ENCODE measurements at places on chromosomes 16 and 17.

GRCh38 chr16:65745-66144 lies 6.7 kb downstream of the RHBDF1 start:
- peak; percentile 70 for DNase-seq

DNA sequence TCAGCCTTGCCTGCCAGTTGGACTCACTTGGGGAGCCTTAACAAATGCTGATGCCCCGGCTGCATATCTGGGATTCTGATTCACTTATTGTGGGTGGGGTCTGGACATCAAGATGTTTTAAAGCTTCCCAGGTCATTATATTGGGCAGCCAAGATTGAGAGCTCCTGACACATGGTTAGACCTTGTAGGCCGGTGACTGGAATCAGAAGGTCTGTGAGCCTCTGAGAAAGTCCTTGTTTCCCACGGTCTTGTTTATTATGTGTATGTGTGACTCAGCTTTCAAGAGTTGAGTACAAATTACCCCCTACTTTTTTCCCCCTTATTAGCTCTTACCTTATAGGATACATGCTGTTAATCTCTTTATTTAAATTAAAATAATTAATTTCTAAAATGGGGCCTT lies 103.5 kb downstream of the ABCC1 start:
- no peak for DNase-seq

DNA sequence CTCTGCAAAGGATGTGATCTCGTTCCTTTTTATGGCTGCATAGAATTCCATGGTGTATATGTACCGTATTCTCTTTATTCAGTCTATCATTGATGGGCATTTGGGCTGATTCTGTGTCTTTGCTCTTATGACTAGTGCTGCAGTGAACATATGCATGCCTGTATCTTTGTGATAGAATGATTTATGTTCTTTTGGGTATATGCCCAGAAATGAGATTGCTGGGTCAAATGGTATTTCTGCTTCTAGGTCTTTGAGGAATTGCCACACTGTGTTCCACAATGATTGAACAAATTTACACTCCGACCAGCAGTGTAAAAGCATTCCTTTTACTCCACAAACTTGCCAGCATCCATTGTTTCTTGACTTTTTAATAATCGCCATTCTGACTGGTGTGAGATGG lies 60.2 kb upstream of the ADORA2B start:
- DNase-seq = no peak

- DNase-seq = no peak
These were observed 18.1 kb downstream of the ANKFN1 start for GRCh38 chr17:56171186-56171959.

DNA sequence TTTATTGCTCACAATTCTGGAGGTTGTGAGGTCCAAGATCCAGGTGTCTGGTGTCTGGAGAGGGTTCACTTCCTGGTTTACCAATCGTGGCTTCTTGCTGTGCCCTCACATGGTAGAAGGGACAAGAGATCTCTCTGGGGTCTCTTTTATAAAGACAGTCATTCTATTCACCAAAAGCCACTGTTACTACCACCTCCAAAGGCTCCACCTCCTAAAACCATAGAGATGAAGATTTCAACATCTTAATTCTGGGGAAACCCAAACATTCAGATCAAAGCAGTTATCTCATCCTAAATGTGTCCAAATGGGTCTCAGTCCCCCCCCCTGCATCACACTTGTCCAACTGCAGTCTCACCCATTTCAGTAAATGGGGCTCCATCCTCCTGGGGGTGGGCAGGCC lies 132.9 kb upstream of the XYLT1 start:
- DNase-seq = no peak

- DNase-seq = no peak
These were observed 456.6 kb upstream of the DYNLRB2 start for GRCh38 chr16:80084163-80084562.

- no peak for DNase-seq
These were observed 37.8 kb upstream of the LHX1 start for GRCh38 chr17:36899250-36900159.

- DNase-seq = no peak
These were observed 19.0 kb upstream of the ZNF652 start for GRCh38 chr17:49381033-49381432.

DNA sequence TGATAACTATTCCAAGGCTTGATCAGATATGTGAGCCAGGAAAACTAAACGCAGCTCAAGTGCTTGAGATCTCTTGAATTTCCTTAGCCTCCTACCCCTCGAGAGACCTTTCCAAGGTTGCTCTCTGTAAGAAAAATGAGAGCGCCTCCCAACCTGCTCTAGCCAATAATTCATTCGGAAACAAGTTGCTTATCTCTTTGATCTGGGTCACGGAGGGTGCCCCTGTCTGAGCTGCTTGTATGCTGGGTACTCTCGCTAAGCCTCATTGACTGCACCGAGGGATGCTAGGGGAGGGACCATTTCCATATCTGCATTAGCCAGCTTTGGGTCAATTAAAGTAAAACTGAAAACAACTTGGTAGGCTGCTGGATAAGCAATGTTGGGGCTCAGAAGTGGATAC lies 70.1 kb upstream of the SHISA6 start:
- no peak for DNase-seq

GRCh38 chr17:67055811-67056745 lies 11.7 kb downstream of the CACNG1 start:
- no peak for DNase-seq

- no peak for DNase-seq
These were observed 99.4 kb upstream of the MYOCD start for GRCh38 chr17:12566291-12566690.

- DNase-seq = peak; percentile 40
These were observed 2.5 kb upstream of the CCL2 start for GRCh38 chr17:34252444-34253138.

- no peak for DNase-seq
These were observed 7.4 kb upstream of the EEF2K start for GRCh38 chr16:22198547-22199293.

GRCh38 chr16:51402785-51403184 lies 251.7 kb upstream of the SALL1 start:
- DNase-seq = no peak

GRCh38 chr17:64974750-64975317 lies 55.6 kb upstream of the LRRC37A3 start:
- no peak for DNase-seq

- no peak for DNase-seq
These were observed 109.0 kb downstream of the HS3ST3A1 start for GRCh38 chr17:13492737-13493122.

DNA sequence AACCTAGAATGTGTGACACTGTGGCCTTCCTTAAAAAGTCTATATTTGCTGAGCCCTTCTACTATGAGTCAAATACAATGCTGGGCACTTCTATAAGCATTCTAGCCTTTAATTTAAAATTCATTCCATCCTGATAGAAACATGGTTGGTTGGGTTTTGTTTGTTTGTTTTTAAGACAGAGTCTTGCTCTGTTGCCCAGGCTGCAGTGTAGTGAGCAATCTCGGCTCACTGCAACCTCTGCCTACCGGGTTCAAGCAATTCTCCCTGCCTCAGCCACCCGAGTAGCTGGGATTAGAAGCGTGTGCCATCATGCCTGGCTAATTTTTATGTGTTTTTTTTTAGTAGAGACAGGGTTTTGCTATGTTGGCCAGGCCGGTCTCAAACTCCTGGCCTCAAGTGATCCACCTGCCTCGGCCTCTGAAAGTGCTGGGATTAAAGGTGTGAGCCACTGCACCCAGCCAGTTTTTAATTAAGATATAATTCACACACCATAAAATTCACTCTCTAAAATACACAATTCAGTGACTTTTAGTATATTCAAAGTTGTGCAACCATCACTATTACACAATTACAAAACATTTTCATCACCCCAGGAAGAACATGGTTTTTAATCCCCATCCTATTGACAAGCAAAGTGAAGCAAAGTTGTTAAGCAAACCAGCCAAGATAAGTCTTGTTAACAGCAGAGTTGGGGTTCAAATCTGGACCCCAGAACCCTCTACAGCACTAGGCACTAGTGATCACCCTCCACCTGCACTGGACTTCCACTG lies 42.8 kb downstream of the CMTM4 start:
- no peak for DNase-seq

DNA sequence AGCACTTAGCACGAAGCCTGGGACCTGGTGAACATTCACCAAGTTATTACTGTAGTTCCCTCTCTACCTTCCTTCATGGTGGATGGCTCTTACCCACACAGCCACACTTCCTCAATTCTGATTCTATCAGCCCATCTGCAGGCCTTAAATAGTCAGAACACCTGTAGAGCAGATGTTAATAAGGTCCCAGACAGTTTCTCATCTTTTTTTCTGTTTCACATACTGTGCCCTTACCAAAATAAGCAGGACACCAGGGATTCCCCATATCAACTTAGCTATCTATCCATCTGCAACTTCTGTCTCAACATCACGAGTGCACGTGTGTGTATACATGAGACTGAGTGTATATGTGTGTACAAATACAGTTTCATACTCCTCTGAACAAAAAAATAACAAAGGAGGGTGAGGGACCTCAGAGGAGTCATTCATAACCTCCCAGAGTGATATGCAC lies 2.8 kb downstream of the RECQL5 start:
- DNase-seq = no peak

GRCh38 chr17:39563476-39563875 lies 44.2 kb downstream of the NEUROD2 start:
- DNase-seq = peak; percentile 43

DNA sequence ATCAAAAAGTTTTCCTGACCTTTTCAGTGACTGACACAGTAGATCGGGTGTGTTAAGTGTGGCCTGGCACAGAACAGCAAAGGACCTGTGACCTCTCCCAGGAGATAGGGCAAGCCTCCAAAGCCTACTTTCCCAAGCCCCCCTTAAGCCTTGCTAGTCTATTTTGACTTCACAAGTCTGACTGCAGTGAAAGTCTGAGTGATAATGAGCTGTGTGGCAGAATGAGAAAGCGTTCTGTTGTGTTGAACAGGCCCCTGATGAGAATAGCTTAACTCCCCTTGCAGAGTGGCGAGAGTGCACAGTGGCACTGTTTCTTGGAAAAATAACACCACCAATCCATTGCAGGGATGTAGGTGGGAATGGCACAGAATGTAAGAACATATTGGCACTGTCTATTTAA lies 32.8 kb downstream of the MMD start:
- DNase-seq = no peak

DNA sequence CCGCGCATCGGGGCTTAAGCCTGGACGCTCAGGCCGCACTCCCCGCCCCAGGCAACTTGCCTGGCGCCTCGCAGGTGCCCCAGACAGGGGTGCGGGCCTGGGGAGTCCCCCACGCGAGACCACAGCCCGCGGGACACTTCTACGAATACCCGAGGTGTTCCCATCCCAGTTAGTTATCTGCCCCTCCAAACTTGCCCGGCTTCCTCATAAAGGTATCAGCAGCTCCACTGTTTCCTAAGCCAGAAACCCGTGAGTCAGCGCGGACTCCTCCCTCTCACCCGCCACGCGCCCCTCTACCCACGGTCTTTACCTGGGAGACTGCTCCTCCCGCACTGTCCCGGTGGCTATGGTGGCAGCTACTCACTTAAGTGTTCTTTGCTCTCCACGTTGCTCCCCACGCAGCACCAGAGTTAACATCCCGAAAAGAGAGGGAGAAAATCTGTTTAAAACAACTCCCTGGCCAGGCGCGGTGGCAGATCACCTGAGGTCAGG lies 1.0 kb upstream of the CREBBP start:
- no peak for DNase-seq

DNA sequence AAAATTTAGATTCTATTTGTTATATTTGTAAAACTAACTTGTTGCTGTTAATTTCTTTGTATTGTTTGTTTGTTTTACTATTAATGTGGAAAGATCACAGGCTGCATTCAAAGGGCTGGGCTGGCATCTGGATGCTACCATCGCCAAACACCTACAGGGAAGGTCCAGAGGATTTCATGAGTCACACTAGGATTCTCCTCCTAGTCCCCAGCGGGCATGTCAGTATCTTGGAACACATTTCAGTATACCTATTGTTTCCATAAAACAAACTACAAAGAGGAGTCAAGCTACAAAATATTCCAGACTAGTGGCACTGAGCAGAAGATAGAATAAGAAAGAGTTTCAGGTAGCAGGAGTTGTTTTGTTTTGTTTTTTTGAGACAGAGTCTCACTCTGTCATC lies 55.3 kb downstream of the NOG start:
- no peak for DNase-seq

DNA sequence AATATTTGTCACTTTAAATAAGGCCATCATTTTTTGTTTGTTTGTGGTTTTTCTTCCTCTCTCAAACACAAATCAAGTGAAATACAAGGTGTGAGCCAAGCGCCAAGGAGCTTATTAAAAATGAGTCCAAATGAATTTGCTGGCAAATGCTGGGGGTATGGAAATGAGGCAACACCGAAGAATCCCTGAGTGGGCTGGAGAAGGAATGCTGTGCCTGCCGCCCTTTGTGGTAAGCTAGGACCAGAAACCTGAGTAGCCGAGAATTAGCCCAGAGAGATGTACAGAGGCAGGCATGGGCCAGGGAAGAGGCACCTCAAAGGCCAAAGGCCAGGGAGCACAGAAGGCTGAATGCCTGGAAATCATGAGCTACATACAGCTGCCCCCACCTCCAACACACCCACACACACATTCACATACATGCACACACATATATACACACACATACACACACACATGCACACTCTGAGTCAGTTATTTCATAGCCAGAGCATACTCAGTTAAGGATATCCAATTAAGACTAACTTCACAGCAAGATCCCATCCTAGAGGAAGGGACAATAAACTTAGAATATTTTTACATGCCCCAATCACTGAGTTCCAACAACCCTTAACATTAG lies 266.1 kb upstream of the DYNLRB2 start:
- no peak for DNase-seq

DNA sequence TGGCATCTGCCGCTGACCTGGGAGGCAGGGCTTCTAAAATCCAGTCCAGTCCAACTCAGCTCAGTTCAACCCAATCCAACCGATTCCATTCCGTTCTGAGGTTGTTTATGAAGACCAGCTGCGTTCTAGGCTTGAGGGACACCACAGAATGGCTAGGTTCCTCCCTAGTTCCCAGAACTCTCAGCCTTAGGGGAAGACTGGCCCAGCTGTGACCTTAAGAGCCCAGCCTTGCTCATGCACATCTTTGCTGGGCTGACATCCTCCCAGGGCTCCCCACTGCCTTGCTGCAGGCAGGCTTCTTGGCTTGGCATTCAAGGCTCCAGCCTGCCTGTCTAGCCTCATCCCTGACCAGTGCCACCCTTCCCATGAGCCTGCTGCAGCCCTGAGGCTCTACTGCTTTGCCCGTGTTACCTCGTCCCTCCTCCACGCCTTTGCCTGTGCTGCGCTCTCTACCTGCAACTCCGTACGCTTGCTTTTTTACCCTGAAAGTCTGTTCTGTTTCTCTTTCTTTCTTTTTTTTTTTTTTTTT lies 7.9 kb downstream of the SLC12A3 start:
- DNase-seq = no peak

DNA sequence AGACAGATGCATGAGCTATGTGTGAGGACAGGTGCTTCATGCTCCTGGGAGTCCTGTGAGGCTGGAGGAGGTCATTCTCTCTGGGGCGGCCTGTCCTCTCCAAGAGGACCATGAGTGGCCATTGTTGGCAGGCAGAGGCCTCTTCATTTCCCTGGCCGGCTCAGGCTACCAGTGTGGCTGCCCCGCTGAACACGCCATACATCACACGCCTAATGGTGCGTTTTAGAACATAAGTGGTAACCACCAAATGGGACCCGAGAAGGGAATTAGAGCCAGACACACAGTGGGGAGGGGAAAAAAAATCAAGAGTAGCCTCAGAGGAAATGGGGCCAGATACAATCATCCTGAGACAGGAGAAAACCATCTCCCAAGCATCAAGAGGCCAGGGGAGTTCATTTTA lies 140.0 kb downstream of the SPACA3 start:
- no peak for DNase-seq

All from caudate nucleus (tissue), 63 donors.